HFFc6 (cell line): ENCODE measurements at places on chromosomes 13 and 19.

GRCh38 chr13:44872751-44873150, 116.5 kb downstream of the NUFIP1 start:
- DNase-seq = no peak

DNA sequence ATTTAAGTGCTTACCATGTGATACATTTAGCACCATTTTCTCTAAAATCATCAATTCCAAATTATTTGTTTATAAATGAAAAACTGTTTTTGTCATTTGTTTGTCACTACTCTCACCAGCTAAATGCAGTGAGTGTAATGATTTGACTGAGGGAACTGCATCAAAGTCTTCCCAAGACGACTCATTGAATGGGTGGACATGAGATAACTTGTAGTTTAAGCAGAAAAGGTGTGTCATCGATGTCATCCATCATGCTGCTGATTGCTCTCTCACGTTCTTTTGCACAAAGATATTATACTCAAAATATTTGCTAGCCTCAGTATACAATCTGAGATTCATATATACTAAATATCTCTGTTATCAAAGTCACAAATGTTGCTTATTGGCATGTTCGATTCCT, 366.5 kb downstream of the IRS2 start:
- DNase-seq = no peak

DNA sequence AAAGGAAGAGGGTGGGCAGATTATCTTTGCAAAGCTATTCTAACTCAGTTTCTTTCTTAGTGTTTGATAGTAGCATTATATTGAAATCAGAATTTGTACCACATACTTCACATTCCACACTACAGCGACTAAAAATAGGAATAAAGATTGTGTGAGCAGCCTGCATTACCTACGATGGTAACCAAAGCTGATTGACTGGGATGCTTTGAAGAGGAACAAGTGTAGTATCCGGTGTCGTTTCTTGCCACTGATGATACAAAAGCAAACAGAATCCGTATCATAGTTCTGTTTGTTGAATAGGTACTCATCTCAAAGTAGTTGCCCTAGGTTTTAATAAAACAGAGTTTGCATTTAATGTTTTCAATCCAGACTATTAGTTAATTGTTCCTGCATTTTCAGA, 51.2 kb downstream of the FLT3 start:
- no peak for DNase-seq

DNA sequence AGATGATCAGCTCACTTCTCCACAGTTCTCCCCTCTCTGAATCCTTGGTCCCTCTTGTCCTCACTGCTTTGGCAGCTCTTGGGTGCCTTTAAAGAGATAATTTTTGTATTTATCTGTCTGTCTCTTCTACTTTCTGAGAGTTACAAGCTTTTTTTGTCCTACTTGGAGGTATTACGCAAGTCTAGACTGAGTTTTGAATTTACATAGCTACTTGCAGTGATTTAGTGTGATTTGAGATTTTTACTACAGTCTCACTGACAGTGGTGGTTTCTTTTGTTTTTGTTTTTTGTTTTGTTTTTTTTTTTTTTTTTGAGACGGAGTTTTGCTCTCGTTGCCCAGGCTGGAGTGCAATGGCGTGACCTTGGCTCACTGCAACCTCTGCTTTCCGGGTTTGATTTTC, 22.1 kb downstream of the URI1 start:
- DNase-seq = no peak

DNA sequence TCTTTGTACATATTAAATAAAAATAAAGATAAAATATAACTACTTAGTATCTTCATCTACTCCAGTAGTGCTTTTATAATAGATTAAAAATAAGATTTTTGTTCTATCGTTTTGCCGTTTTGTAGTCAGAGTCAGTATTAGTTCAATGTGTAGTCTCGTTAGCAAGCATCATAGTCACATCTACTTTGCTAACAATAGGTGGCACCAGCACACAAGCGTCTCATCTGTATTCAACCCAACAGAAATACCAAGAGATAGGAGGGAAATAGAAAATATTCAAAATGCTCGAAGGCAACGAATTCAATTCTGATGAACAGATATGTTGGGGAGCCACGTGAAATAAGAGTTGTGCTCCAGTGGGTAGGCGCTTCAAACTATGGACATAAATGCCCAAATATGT, 21.4 kb upstream of the MICU2 start:
- peak; percentile 38 for DNase-seq

DNA sequence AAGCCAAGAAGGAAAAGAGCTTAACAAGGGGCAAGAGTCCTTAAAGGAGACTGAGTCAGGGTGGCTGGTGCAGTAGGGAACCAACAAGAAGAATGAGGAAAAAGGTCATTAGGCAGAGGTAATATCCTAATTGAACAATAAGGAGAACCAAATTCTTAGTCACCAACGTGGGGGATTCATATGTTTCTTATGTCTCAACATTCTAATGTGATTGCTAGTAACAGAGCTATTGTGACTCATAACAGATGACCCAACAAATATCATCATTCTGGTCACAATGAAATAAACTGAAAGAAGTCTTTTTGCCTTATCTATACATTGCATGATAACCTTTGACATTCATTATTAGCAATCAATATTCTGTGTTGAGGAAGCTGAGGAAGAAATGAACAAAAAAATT, 101.6 kb downstream of the RAP2A start:
- DNase-seq = no peak

DNA sequence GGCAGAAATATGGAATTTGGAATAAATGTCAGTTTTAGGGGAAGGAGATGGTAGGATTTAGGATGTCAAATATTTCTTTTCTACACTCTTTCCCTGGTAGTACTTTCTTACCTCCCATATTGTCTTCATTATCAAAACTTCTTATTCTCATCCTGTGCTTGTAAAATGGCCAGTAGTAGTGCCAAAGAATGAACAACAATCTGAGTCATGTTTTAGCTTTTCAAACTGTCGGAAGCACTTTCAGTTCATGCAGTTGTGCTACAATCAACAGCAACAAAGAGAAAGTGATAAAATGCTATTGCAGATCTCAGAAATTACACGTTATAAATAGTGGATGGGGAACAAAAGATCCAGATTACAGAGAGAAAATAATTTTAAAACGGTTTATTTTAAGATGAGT, 193.7 kb upstream of the RXFP2 start:
- peak; percentile 21 for DNase-seq

GRCh38 chr19:1807695-1808394, 4.2 kb downstream of the ATP8B3 start:
- no peak for DNase-seq

- DNase-seq = peak; percentile 61
Measured at GRCh38 chr13:37534181-37534580, 64.4 kb downstream of the POSTN start.

- DNase-seq = no peak
Measured at GRCh38 chr19:38557205-38557799, 60.5 kb downstream of the MAP4K1 start.

- DNase-seq = peak; percentile 83
Measured at GRCh38 chr13:30002577-30002976, 152.2 kb upstream of the UBL3 start.

DNA sequence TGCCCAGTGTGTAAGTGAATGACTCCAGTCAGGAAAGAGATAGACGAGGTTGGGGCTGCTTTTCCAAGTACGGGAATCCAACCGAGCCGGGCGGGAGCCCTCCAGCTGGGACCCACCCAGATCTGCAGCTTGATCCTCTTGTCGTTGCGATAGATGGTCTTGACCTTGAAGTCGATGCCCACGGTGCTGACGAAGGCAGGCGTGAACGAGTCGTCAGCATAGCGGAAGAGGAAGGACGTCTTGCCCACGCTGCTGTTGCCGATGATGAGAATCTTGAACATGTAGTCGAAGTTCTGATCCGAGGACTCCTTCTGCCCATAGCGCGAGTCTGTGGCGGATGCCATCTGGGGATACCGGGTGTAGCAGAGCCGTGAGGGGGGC, 1.5 kb downstream of the RAB3A start:
- DNase-seq = no peak

DNA sequence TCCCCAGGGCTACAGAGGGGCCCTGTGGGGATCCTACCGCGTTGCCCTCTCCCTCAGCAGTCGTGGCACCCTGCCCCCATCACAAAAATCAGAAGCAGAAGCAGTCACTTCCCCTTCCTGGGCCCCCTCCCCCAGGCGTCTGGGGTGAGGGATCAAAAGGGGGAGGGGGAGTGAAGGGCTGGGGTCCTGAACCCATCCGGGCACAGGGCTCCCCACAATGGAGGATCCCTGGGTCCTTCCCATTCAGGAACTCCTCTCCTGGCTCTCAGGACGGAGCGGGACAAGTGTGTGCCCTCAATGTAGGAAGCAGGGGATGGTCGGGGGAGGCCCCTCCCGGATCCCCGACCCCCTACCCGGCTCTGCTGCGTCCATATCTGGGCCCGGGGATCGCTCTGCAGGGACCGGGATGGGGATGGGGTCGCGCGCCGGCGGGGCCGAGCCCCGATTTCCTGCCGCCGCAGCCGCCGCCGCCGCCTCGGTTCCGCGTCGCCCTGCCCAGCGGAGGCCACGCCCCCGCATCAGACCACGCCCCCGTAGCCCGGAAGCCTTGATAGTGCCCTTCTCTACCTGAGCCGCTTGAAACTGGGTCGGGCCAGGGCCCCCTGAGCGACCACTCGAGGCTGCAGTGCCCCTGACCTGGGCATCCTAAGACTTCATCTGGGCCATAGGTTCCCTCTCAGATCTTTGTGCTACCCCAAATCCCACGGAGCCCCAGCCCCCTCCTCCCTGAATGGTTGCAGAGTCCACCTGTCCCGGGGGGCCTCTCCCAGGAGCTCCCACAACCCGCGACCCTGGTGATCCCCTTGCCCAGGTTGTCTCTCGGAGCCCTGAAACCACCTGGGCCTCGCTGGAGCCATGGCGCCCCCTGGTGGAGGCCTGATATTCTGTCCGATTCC, at the start of gene GMIP:
GMIP (minus strand) TSS at position 500 of the 896 bp plus-strand sequence; CDS start at position 372, 128 bp downstream.
- peak; percentile 18 for DNase-seq
